ENCODE measurements at places on chromosomes 5 and 9.

DNA sequence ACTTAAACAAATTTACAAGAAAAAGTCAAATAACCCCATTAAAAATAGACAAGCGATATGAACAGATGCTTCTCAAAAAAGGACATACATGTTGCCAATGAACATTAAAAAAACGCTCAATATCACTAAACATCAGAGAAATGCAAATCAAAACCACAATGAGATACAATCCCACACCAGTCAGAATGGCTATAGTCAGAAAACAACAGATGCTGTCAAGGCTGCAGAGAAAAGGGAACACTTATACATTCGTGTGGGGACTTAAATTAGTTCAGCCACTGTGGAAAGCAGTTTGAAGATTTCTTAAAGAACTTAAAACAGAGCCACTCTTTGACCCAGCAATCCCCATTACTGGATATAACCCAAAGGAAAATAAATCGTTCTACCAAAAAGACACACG lies 10.8 kb downstream of the OR13F1 start:
- no peak for DNase-seq

- DNase-seq, result no peak
Measured at GRCh38 chr9:5846501-5846921, 13.6 kb upstream of the ERMP1 start.

GRCh38 chr9:14670718-14671117 lies 22.5 kb downstream of the ZDHHC21 start:
- no peak for DNase-seq

GRCh38 chr9:2234371-2234893 lies 219.3 kb downstream of the SMARCA2 start:
- no peak for DNase-seq

DNA sequence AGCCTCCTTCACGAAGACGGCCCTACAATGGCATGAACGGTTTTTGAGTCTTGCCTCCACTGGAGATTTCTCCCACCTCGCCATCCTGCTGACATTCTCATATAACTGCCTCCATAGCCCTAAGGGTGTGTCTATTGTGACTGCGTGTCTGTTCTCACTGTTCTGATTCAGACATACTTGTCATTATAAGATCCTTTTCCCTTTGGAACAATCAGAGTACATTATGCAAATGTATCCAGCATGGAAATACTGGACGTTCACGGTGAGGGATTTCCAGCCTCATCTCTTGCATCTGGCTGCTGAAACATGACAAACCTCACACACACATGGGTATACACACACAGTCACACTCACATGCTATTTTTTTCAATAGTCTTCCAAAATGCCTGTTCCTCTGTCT lies 402.1 kb downstream of the DIRAS2 start:
- no peak for DNase-seq

DNA sequence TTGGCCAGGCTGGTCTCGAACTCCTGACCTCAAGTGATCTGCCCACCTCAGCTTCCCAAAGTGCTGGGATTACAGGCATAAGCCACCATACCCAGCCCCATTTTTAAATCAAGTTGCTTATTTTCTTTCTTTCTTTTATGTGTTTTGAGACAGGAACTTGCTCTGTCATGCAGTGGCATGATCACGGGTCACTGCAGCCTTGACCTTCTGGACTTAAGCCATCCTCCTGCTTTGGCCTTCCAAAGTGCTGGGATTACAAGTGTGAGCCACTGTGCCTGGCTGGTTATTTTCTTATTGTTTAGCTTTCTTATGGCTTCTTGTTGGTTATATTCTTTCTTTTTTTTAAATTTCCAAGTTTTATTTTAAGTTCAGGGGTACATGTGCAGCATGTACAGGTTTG lies 79.7 kb upstream of the C5orf63 start:
- no peak for DNase-seq

- no peak for DNase-seq
Measured at GRCh38 chr9:136119883-136120393, 1.3 kb upstream of the TMEM250 start.

- DNase-seq, result no peak
Measured at GRCh38 chr5:107377277-107377609, 293.5 kb downstream of the EFNA5 start.

GRCh38 chr9:35882263-35882848 lies 12.2 kb upstream of the OR13J1 start:
- DNase-seq, result peak; percentile 62

GRCh38 chr9:136787690-136788400 lies 3.3 kb upstream of the TMEM141 start:
- peak; percentile 42 for DNase-seq

DNA sequence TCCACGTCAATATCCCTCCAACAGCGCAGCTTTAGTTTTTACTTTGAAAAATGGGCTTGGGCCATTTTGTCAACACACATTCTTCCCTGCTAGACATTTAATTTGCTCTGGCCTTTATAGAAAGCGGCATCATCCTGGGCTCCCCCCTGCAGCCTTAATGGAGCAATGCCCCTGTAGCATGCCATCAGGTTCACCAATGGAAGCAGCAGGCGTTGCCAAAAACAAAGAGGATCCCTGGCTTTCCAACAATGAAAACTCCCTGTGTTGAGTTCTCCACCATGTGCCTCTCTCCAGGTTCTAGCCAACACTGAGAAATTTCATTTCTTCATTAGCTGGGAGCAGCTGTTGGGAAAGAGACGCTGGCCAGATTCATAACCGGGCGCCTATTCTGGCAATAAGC lies 139.5 kb downstream of the ZNF622 start:
- DNase-seq, result no peak

DNA sequence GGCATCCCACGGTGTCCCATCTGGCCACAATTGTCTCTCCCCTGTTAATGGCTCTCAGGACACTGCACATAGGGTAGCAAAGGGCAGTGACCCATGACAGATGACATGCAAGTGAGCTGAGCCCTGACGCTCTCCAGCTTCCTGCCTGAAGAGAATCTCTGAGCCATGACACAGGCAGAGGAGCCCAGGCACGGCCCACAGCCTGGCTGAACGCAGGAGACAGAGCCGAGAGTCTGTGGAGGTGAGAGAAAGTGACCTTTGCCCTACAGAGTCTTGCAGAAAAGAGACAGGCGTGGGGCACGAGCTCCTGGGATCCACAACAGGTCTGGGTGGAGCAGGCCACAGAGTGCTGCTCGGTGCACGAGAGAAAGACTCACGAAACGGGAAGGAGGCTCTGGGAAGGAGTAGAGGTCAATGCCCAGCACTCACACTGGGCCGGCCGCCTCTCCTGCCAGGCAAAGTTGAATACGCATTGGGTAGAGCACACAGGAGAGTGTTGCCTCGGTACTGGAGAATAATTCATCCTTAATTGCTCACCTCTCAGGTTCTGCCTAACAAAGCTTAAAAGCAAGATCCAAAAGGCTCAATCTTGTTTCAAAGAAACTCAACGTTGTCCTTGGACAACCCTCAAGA lies 90.3 kb downstream of the MRPL36 start:
- no peak for DNase-seq

- no peak for DNase-seq
Measured at GRCh38 chr9:132078699-132079356, 839 bp downstream of the MED27 start.

- DNase-seq, result no peak
Measured at GRCh38 chr5:96790961-96791504, 16.7 kb downstream of the ERAP1 start.

DNA sequence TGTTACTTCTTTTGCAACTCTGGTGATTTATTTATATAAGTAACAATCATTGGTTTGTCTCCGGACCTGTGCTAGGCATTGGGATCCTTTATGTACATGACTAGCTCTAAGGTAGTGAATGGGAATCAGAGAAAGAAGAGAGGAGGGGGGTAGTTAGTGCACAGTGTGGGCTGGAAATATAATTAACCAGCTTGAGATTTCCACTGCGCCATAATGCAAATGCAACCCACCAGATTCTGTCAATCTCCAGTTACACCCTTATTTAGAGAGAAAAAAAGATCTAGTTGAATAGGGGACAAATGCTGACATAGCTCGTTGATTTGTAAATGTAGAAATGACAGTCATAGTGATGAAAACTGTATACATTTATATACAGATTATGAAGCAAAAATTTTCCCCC lies 342.2 kb upstream of the SLC30A5 start:
- DNase-seq, result no peak

DNA sequence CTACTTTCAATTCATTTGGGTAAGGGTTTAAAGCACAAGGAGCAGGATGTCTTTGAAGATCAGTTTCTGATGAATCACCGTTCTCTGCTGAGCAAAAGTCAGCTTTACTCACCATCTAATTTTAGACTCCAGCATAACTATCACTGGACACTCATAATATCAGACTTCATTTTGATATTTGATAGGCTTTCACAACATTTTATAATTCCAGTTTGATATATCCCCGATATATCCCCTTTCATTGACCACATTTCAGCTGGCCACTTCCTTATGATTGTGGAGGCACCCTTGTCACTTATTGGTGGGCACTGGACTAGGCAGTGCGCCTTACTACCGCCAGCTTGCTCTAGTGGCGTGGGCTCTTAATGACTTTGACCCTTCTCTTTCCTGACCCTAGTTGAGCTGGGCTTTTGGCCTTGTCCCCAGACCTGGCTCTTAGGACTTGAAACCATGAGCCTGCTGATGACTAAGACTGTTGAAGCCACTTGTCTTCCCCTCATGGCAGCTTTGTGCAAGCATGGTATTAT lies 46.8 kb downstream of the CYSTM1 start:
- DNase-seq, result no peak

Data from nucleus accumbens (tissue), 56 donors.